ENCODE measurements at places on chromosomes 7 and 10. TPM values are rescaled to one million over a fixed set of nuclear protein-coding genes. Genes with fewer than 3 reads are reported as not detected.

The BICC1 gene
- 25.6 TPM for total RNA-seq

The KLF14 gene
- total RNA-seq = 0.52 TPM

The DKK1 gene
- total RNA-seq = under 0.01 TPM

The FLNC gene
- total RNA-seq = 611 TPM

All from skeletal muscle tissue (tissue), 5 donors.